Activated T-cell treated with anti-CD3 and anti-CD28 coated beads, Interleukin-2, amount 50 U/mL, for 48 hours (primary cell): ENCODE measurements at places on chromosomes 7 and 10.

DNA sequence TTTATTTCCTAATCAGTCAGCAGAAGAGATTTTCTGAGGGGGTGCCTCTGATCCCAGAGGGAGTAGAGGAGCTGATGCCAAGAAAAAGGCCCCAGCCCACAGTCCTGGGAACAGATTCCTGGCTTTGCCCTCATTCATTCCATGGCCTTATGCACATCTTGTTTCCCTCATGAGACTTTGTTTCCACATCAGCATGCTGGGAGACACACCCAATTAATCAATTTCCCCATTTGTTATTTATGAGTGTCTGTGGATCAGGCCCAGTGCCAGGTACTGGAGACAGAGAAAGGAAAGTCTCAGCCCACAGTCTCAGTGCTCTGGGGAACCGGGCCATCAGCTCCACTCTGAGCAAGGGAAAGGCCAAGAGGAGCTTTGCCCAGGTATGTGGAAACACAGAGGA, 496.2 kb upstream of the ZMIZ1 start:
- no peak for DNase-seq

- no peak for DNase-seq
Measured at GRCh38 chr7:142927085-142927745, 6.3 kb downstream of the TRPV5 start.

- no peak for DNase-seq
Measured at GRCh38 chr10:120480065-120480600, 23.1 kb downstream of the PLPP4 start.

DNA sequence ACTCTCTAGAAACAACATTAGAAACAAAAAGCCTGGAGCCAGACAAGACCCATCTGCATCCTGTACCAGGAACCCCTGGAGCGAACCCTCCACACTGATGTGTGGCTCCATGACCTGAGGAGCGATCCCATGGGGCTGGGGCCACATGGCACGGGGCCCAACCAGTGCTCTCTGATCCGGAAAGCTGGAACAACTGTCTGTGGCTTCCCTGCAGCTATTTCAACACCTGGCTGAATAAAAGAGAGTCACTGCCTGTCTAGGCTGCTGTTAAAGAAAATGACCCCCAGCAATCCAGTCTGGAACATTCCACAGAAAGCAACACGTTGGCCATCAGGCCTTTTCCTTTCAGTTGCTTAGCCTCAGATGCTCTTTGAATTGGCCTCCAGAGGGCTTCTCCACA, 20.9 kb downstream of the UROS start:
- DNase-seq = no peak

DNA sequence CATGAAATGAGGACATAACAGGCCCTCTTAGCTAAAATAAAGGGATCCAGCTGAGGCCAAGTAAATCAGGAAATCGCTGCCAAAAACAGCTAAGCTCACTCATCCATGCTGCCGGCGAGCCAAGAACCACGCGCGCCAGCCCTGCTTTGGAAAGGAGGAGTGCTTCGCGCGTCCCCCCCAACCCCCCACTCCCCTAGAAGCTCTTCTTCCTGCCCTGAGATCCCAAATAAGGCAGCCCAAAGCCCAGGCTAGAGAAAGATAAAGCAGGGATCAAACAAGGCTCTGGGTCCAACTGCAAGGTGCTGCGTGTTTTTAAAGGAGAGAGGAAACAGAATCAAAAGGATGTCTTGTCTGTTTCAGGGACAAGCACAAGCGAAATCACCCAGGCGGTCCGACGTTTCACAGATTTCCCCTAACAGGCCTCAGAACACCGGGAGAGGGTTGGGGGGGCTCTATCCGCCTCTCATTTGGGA, 168.3 kb upstream of the AUTS2 start:
- DNase-seq = no peak

DNA sequence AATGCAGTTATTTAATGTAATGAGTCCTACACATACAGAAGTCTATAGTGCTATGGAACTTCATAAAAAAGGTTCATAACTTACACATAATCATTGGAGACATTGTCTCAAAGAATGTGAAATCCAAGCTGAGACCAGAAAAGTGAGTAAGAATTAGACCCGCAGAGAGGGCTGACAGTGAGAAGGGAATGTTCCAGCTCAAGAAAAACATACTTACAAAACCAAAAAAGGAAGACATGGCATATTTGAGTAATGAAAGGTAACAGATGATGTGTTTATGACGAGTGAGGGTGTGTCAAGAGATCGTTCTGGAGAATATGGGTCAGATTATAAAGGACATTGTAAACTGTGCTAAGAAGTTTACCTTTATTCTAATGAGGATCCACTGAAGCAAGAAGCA, 566.5 kb downstream of the ATRNL1 start:
- no peak for DNase-seq

- DNase-seq = no peak
Measured at GRCh38 chr7:141355032-141355431, 196.2 kb upstream of the AGK start.

- no peak for DNase-seq
Measured at GRCh38 chr7:127342596-127342995, 49.9 kb downstream of the ZNF800 start.

DNA sequence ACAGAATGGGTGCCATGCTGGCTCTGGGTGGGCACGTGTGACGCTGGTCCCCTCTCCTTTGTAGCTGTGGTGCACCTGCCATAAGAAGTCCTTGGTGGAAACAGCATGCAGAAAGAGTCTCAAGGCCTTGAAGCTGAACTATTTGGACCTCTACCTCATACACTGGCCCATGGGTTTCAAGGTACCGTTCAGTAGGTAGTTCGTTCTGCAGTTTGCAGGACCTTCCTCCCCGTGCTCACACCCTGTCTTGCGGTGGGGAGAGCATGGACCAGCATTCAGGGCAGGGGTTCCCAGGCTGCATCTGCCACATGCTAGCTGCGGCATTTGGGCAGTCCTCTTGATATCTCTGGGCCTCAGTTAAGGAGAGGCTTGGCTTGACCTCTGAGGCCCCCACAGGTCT, 7.3 kb downstream of the AKR1E2 start:
- no peak for DNase-seq

DNA sequence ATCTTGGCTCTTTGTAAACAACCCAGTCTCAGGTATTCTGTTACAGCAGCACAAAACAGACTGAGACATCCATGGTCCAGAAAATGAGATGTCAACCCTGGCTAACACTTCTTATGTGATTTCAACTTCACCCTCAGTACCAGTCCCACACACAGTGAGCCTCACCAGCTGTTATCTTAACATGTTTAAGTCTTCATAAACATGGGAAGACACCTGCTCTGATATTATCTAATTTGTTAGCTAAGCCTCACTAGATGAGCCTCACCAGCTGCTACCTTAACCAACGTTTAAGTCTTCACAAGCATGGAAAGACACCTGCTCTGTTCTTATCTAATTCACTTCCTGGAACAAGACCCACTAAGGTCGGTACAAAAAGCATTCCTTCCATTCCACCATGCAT, 130.8 kb downstream of the CALN1 start:
- no peak for DNase-seq
